ENCODE measurements at places on chromosomes 13 and 19.
A peak's percentile ranks its signal among the peaks of the same experiment; 100 is the strongest.

DNA sequence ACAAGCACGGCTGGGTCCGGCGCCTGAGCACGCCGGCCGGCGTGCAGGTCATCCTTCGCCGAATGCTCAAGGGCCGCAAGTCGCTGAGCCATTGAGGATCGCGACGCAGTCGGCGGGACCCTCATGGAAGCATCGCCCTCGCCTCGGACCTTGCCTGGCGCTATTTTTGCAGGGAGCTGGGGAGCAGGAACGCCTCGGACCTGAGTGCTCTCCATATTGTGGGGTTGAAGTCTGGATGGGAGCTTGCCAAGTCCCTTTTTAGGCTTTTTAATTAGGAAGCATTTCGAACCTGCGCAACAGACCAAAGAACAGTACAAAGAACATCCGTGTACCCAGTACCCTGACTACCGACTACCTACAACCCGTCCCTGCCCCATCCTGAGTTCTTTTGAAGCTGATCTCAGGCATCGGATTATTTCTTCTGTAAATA, 628 bp downstream of the MRPL34 start:
- DNase-seq: no peak

GRCh38 chr19:51138549-51138979, 3.5 kb upstream of the SIGLEC7 start:
- no peak for DNase-seq

- DNase-seq: peak; percentile 96
Measured at GRCh38 chr19:45443462-45444317, 20.0 kb upstream of the ERCC1 start.

GRCh38 chr13:20728579-20729311, 25.2 kb downstream of the IL17D start:
- no peak for DNase-seq

- DNase-seq: peak; percentile 11
Measured at GRCh38 chr13:30679483-30680330, 55.6 kb upstream of the ALOX5AP start.

GRCh38 chr13:48749144-48749543, 95.4 kb downstream of the CYSLTR2 start:
- no peak for DNase-seq

DNA sequence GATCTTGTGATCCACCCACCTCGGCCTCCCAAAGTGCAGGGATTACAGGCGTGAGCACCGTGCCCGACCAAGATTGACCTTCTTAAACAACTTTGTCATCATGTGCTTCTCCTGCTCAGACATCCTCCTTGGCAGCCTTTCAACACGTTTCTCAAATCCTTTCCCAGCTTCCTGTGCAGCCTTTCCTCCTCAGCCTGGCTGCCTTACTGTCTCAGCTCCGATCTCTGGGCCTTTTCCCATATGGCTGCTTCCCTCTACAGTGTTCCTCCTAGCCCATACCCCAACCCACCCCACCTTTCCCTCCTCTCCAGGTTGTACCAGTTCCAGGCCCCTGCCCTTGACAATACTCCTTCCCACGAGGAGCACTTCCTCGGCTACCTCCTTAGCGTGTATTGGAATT, 7.2 kb downstream of the PHF11 start:
- DNase-seq: no peak

GRCh38 chr19:11673608-11674041, 65.1 kb downstream of the ZNF823 start:
- DNase-seq: peak; percentile 69
